ENCODE measurements at places on chromosomes 5 and 9. TPM values are rescaled to one million over a fixed set of nuclear protein-coding genes. Genes with fewer than 3 reads are reported as not detected.
A peak's percentile ranks its signal among the peaks of the same experiment; 100 is the strongest.

- DNase-seq = no peak
Measured at GRCh38 chr5:1687301-1687970, 112.2 kb downstream of the MRPL36 start.

- DNase-seq = peak; percentile 67
Measured at GRCh38 chr9:93096131-93096802, at the start of gene CARD19. CARD19 (plus strand) TSS chr9:93096217; CDS start chr9:93096346, 129 bp downstream.

GRCh38 chr9:132016456-132016855 lies 63.2 kb downstream of the MED27 start:
- no peak for DNase-seq

DNA sequence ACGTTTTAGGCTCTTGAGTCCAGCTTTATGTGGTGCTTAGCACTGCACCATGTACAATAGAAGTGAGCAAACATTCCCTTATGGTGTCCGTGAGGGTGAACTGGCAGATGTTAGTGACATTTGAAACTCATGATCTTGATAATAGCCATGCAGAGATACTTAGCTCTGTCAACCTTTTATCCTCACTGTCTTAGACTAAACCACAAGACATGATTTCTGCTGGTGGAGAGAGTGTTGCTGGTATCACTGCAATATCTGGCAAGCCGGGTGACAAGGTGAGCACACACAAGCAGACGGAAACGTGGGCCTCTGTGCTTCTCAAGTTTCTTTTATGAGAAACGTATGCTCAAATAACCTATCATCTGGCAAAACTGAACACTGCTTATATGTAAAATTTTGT lies 68.4 kb downstream of the CAST start:
- DNase-seq = no peak

GRCh38 chr5:166382031-166382430 lies 1909.4 kb upstream of the WWC1 start:
- no peak for DNase-seq

GRCh38 chr9:18545636-18546360 lies 71.8 kb downstream of the ADAMTSL1 start:
- DNase-seq = no peak

DNA sequence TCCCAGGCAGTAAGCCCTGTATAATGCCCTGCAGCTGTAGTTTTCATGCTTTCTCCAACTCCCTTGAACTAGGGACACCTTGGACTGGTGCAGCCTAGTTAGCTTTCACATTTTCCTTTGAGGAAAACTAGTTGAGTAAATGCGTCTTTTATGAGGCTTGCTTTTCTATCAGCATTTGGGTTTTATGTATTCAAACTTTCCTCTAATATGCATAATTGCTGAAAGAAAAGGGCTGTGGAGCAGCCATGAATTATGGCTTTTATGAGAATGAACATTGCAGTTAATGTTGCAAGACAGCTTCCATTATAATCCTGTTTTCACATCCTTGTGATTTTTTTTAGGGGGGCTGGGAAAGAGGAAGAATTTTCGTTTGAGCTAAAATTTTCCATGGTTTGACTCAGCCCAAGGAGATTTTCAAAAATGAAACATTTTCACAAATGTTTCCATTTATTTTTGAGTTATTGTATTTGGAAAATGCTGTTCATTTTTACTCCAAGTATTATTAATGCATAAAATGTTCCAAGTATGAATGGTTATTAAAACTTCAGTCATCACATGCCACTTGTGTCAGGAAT lies 57.9 kb upstream of the PPP3R2 start:
- no peak for DNase-seq

DNA sequence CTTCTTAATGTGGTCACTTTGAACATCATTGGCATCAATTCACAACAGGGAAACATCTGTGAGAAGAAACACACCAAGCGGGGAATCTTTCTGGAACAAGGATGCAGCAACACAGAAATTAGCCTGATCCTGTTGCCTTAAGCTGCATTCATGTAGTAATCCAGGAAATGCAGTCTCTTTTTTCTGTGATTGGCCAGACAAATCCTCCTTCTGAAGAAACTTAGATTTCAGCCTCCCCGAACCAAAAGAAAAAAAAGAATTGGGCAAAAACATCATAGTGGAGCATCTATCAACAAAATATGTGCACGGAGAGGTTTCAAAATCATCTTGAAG lies 7.2 kb upstream of the XPA start:
- no peak for DNase-seq

DNA sequence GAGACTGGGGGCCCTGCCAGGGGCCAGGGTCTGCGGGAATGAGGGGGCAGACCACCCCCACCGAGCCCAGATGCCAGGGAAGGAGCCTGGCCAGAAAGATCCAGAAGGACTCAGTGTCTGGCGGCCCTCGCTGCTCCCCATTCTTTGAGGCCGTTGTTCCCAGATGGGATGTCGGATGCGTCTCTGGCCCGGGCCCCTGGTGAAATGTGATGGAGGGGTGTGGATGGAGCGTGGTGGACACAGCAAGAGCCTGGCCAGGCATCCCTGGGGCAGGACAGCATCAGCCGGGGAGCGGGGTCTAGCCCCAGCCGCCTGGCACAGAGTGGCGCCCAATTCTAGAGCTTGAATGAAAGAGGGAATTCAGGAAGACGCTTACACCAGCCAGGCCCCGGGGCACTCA lies 46.2 kb upstream of the NKD2 start:
- no peak for DNase-seq

- DNase-seq = no peak
Measured at GRCh38 chr5:32511776-32512374, 67.3 kb upstream of the ZFR start.

DNA sequence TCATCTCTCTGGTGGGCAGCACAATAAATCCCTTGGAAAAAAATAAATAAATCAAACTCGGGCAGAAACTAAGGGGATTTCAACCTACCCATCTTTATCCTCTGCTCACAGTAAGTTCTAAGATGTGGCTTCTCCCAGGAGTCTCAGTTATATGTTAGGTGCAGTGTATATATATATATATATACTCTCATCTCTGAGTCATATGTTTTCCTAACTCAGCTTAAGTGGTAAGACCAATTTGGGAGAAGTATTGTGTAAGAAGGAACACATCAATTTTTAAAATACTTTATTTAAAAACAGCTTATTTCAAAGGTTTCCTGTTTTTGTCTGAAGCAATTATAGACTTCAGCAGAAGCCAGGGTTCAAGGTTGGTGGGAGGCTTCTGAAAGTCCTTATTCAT lies 20.3 kb upstream of the OSMR start:
- no peak for DNase-seq

DNA sequence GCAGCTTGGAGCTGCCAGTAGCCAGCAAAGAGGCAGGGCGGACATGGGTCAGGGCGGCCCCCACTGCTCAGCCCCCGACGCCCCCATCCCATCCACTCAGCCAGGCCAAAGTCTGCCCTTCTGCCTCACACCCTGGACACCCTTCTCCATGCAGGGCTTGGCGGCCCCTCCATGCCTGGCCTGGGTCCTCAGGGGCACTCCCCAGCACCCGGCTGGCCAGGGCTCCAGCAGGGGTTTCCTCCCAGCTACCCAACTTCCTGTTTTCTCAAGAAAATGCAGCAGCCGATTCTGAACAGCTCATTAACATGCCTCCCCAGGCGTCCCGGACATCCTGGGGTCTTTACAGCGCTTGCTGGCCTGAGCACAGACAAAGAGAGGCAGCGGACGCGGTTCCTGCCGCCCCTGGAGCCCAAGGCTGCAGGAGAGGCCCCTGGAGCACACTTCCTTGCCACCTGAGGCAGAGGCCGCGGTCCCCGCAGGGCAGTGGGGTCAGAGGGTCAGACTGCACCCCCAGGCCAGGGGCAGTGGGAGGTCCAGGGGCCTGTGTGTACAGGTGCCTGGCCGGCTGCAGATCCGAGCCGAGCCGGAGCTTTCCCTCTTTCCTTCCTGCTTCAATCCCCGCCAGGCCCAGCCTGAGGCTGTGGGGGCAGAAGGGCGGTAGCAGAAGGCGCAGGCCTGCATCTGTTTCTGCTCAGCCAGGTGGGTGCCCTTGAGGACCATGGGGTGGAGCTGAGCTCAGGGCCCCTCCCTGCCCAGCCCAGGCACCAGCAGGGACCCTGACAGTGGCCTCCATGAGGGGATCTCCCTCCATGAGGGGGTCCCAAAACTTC lies 18.7 kb upstream of the NRARP start:
- peak; percentile 22 for DNase-seq

DNA sequence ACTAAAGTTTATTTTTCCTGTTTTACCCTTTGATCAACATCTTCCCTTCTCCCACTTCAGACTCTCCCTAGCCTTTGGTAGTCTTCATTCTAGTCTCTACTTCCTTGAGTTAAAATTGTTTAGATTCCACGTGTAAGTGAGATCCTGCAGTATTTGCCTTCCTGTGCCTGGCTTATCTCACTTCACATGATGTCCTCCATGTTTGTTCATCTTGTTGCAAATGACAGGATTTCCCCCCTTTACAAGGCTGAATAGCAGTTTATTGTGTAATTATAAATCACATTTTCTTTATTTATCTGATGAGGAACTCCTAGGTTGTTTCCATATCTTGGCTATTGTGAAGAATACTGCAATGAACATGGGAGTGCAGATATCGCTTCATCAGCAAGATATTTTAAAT lies 461.7 kb downstream of the CHSY3 start:
- no peak for DNase-seq

- no peak for DNase-seq
Measured at GRCh38 chr5:39941416-39941815, 516.6 kb upstream of the DAB2 start.

GRCh38 chr9:1604942-1605560 lies 410.1 kb upstream of the SMARCA2 start:
- DNase-seq = no peak

- DNase-seq = no peak
Measured at GRCh38 chr5:107483231-107484024, 187.3 kb downstream of the EFNA5 start.

DNA sequence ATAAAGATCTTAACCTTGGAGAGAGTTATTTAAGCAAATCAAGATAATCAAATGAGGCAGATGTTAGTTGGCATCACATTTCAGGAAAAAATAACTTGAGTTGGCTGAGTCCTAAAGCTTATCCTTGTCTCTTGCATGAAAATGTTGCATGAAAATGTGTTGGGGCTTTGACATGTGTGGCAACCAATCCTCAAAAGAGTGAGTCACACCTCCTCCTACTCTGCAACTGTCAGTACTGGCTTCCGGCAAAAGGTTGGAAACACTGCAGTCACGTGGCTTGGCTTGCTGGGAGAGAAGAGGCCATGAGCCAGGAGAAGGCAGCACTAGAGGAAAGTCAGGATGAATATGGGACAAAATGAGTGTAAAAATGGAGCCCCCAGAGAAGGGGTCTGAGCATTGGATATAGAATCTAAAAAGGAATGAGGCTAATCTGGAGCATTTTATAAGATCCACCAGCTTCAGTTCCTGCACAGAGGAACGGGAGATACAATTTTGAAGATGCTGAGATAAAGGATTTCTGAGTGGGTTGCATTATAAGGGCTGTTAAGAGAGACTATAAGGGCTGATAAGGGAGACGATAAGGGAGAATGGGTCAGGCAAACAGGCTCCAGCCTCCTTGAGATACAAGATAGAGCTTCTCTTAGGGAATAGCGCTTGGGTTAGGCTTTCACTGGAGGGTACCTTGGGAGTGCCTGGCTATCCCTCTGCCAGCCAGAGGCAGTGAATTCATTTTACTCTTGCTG lies 43.1 kb downstream of the SPATA31D1 start:
- DNase-seq = no peak

DNA sequence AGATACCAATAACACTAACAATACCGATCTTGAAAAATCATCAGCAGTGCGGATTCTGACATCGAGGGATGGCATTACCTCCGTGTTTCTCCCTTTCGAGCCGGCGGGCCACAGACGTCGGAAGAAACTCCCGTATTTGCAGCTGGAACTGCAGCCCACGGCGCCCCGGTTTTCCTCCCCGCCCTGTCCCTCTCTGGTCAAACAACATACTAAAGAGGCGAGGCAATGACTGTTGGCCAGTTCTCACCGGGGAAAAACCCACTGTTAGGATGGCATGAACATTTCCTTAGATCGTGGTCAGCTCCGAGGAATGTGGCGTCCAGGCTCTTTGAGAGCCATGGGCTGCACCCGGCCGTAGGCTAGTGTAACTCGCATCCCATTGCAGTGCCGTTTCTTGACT lies 32.8 kb downstream of the OLFM1 start:
- no peak for DNase-seq

DNA sequence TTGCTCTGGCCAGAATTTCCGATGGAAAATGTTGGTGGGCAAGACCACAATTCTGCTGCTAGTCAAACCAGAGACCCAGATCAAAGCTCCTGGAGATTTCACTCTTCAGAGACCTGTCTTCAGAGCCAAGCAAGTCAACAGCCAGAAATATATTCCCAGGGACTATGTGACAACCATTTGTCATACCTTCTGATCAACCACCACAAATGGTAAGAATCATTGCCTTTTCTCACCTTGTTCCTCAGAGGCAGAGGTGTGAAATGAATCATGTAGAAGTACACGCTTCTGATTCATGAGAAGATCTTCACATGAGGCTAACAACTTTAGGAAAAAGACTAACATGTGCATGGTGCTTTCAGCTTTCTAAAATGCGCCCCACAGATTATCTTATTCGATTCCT lies 53.5 kb downstream of the SUSD1 start:
- DNase-seq = peak; percentile 14

- no peak for DNase-seq
Measured at GRCh38 chr9:16992138-16992537, 121.7 kb upstream of the BNC2 start.

- no peak for DNase-seq
Measured at GRCh38 chr9:117116084-117116483, 298.8 kb downstream of the ASTN2 start.

GRCh38 chr5:116629168-116629567 lies 54.5 kb upstream of the SEMA6A start:
- no peak for DNase-seq

DNA sequence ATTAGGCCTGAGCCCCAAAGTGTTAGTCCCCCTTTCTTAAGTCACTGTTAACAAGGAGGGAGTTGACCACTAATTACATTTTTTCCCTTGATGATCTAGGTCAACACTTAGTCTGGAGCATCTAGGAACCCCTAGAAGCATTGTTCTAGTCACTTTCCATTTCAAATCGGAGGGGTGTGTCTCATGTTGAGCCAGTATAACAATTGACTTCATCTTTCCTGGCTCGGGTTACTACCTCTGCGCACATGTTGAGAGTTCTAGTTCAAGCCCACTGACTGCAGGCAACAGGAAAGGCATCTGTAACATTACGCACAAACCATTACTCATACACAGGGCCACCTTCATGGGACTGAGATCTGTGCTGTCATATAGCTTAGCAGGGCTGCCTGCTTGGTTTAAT lies 164.9 kb downstream of the NTRK2 start:
- DNase-seq = no peak

DNA sequence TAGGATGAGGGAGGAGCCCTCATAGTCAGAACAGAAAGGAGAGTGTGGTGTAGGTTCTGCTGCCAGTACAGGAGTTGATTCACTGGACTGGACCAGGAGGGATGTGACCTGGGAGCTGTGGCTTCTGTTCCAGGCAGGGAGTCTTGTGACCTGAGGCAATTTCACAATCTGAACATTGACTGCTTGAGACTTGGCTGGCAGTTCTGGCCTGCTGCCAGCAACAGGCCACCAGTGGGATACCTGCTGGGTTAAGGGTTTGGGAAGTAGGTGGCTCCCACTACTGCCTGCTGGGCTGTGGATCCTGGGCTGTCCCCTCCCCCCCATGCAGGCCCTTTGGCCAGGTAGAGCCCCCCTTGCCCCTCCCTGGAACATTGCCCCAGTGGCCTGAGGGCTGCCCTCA lies 268.6 kb upstream of the ARRDC3 start:
- no peak for DNase-seq

GRCh38 chr5:84080908-84081307 lies 303.8 kb downstream of the EDIL3 start:
- DNase-seq = no peak

TMEM38B gene
- 24.8 TPM for total RNA-seq

ZFP2 gene
- total RNA-seq = 0.85 TPM

DRD1 gene
- total RNA-seq = not detected

ANKRD34B gene
- total RNA-seq = 0.07 TPM

OBP2B gene
- total RNA-seq = not detected

IL13 gene
- 5.5 TPM for total RNA-seq

LSM11 gene
- total RNA-seq = 8.0 TPM

C7 gene
- not detected for total RNA-seq
